Left renal pelvis (tissue), 4 donors: ENCODE measurements at places on chromosomes 7 and 10.

- DNase-seq, result no peak
These were observed 3.3 kb upstream of the SHH start for GRCh38 chr7:155815332-155816191.

- no peak for DNase-seq
These were observed 298.9 kb upstream of the HPS1 start for GRCh38 chr10:98745645-98746044.

DNA sequence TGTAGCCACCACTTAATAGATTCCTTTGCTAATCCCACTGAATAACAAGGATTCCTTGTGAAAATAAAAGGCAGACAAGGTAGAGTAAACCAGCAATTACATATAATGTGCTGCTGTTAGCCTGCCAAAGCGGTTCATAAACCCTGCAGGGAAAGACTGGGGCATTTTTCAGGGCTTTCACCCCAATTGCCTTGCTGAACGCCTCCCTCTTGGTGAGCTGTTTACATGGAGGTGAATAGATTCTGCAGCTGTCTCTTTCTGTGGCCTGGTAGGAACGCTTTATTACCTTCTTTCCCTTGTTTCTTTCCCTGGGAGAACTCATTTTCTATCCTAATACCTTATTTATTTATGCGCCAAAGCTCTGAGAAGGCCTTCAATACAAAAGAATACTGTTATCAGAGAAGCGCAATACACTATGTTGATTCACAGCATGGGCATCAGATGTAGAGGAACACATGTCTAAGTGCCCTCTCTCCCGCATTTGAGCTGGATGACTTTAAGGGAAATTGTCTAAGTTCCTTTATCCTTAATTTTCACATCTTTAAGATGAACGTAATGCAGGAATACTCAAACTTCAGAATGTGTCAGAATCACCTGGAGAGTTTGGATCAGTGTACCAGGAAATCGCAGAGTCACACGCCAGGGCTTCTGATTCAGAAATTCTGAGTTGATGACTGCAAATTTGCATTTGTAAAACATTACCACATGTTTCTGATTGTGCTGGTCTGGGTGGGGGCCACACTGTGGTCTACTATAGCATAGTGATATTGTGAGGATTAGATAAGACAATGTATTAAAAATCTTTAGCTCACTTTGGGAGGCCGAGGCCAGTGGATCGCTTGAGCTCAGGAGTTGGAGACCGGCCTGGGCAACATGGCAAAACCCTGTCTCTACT is 1203.8 kb downstream of the SORCS3 start:
- no peak for DNase-seq

- no peak for DNase-seq
These were observed 81.7 kb downstream of the NRP1 start for GRCh38 chr10:33252794-33253203.

GRCh38 chr7:3277604-3278572 is 23.2 kb upstream of the SDK1 start:
- no peak for DNase-seq

DNA sequence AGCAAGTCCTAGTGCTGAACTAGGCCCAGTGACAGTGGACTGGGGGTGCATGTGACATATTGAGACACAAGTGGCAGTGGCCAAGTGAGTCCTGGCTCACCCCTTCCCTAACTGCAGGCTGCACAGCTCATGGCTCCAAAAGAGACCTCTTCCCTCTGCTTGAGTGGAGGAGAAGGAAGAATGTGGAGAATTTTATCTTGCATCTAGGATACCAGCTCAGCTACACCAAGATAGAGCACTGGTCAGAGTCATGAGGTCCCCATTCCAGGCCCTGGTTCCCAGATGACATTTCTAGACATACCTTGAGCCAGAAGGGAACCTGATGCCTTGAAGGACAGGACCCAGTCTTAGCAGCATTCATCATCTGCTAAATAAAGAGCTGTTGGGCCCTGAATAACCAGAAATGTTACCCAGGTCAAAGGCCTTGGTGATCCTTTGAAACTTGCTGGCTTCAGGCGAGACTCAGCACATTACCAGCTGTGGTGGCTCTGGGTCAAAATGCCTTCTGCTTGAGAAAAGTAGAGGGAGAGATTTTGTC is 114.5 kb downstream of the CDC14C start:
- DNase-seq, result no peak

DNA sequence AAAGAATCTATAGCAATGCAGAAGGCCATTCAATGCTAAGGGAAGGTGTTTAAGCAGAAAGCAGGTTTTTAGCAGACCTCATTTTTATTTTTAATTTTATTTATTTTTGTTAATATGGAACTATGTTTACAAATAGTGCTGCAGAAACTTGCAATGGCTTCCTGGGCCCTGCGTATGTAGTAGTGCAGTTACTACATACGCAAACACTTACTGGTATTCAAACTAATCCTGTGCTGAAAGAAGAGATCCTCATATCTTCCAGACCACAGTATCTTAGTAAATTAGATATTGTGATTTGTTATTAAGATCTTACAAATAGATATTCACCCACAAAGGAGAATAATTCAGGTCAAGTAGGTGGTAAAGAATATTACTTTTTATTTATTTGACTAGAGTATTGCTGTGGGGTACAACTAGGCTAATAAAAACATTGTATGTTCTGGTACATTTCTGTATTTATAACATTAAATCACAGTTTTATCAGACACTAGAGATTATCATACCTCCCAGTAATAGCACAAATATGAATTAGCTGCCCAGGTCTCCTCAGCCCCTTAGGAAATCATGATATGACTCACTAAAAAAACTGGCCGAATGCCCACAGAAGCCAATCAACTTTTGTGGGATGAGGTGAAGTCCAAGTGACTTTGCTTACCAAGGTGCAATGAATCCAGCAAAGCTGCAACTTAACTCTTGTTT is 57.6 kb downstream of the RNLS start:
- no peak for DNase-seq

GRCh38 chr7:2511769-2512168 is 7.8 kb upstream of the LFNG start:
- no peak for DNase-seq

DNA sequence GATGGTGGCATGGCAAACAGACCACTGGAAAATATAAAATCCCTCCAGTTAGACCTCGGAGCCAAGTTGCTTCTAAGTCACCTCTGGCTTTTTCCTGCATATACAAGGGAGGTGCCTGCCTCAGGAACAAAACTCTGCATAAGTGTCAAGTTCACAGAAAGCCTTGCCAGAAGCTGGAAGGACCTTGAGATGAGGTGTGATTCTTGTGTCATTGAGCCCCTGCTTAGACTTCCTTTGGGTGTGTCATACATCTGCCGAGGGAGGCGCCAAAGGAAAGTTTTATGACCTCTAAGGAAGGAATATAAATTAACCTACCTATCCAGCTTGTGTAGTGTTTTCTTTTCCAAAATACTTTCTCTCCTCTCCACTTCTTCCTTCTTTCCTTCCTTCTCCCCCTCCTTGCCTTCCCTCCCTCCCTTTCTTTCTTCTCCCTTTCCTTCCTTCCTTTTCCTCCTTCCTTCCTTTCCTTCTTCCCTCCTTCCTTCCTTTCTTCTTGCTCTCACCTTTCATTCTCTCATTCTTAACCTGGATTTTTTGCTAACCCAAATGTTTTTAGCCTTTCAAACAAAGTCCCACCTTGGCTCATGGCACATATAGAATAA is 75.2 kb downstream of the TRIL start:
- DNase-seq, result no peak

GRCh38 chr7:44580945-44581878 is 819 bp downstream of the TMED4 start:
- no peak for DNase-seq

GRCh38 chr7:45176886-45177731 is 19.5 kb downstream of the RAMP3 start:
- no peak for DNase-seq
